GM20000 (cell line): ENCODE measurements at places on chromosomes 7 and 10.

DNA sequence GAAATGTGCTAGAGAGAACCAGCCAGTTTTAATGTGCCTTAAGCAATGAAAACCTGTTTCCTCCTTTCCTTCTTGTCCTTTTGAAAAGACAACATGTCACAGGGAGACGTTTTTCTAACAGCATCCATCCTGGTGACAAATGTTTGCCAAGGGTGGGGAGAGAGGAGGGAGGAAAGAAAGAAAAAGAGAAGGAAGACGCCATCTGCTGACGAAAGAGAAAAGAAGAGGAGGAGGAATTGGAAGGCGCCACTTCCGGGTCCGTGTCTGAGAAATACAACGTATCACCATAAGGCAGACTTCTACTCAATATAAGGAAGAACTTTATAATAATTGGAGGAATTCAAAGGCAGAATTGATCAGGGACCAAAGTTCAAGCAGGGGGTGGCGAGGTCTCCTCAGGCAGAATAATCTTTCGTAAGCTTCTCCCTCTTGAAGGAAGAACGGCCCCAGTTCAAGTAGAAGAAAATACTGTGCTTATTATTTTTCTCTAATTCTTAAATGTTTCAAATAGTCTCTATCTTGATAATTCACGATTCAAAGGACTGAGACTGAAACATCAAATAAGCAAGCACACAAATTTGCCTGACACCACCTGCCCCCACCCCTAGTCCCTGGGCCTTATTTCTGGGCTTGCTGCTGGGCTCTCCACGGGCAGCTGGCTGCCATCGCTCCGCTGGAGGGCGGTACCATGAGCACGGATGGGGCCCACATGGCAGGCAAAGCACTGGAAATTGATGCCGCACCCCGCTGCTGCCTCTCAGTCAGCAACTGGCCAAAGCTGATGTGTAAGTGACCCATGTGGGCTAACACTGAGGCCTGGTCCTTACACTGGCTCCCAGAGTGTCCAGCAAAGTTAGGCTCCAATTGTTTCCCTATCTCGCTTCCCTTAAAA lies 273.7 kb upstream of the KLF14 start:
- DNase-seq, result peak; percentile 40

- DNase-seq, result no peak
These were observed 98.3 kb downstream of the MKLN1 start for GRCh38 chr7:131425992-131426391.

- DNase-seq, result no peak
These were observed 297.4 kb upstream of the PCDH15 start for GRCh38 chr10:55098452-55098851.

DNA sequence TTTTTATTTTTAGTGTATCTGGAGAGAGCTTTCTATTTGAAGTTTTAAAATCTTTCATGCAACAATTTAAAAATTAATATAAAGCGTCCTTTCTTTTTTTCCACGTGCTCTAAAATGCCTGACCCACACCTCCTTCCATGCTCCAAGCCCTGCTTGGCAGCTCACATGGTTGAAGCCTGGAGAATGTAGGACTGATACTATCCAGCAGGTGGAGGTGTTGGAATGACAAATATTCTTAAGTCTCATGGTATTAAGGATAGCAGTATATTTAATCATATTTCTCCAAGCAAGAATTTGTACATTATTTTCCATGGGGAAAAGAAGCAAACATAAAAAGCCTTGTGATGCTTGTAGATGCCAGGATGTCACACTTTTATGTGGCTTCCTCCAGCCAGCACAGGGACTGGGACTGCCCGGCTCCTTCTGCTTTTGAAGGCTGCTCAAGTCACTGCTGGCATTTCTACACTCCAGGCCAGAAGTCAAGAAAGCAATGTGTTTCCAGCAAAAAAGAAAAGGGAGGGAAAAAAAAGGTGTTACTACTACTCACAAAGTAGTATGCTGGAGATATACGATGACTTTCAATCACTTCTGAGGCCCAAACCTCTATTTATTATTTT lies 49.7 kb downstream of the BZW2 start:
- no peak for DNase-seq

DNA sequence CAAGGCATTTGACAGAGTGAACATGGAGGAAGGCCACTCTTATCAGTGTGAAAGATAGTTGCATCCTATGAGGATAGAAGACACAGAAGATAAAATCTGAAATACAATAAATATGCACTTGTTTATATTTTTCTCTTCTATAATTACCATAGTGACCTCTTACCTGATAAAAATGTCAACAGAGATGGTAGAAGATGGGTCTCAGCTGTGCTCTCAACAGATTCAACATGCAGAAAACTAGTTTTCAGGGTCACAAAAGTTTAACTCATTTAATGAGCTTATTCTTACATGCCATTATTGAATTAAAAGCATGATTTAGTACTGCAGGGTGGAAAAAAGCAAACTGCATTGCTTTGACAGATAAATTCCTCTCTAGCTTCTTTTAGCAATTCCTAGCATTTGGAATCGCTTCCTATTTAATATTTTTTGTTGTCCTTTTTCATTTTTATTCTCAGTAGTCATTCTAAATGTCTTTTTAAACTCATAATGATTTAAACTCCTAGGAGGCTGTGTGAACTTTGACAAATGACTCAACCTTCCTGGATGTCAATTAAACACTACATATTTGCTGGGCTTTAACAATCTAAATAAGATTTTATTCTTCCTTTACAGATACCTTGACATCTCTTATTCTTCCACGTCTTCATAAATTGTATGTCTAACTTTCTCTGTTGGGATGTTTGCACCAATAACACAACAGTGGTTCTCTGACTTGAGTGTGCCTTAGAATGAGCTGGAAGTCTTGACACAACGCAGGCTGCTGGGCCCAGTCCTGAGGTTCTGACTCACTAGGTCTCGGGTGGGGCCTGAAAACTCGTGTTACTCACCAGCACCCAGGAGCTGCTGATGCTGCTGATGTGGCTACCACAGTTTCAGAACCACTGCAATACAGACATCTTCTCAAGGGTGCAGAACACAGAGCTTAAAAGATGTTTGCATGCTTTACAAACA lies 565.5 kb upstream of the IGFBP3 start:
- no peak for DNase-seq
